ENCODE measurements at places on chromosomes 1 and 21.

DNA sequence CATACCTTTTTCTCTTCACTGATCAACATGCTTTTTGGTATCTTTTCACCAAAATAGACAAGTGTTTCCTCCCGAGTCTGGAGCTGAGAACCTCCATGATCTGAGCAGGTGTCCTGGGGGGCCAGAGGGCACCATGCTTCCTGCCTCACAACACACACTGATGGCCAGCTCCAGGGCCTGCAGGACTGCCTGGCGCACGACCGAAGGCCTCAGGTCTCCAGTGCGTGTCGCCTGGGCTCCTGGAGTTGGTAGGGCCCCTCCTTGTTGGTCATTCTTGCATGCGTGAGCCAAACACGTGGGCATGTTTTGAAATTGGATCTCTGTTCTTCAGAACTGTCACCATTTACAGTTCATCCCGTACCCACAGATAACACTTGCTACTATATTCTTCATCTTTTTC, 64.4 kb downstream of the SLC37A1 start:
- no peak for DNase-seq

DNA sequence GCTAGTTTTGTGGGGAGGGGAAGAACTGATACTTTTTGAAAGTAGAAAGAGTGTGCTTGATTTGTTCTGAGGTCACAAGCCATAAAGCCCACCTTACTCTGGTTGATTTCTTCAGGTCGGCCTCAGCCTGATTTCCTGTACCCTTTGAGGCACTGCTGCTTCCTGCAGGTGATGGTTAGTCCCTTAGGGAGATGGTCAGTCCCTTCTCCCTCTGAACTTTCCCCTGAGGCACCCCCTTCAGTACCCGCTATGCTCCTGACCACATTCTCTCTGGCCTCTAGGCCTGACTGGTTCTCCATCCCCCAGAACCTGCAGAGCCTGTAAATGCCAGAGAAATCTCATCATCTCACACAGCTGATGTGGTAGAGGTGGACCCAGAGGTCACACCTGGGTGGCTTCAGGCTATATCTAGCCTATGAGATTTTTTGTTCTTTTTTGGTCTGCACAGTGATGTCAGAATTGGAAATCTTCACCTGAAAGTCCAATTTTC, 15.0 kb upstream of the ID3 start:
- no peak for DNase-seq

DNA sequence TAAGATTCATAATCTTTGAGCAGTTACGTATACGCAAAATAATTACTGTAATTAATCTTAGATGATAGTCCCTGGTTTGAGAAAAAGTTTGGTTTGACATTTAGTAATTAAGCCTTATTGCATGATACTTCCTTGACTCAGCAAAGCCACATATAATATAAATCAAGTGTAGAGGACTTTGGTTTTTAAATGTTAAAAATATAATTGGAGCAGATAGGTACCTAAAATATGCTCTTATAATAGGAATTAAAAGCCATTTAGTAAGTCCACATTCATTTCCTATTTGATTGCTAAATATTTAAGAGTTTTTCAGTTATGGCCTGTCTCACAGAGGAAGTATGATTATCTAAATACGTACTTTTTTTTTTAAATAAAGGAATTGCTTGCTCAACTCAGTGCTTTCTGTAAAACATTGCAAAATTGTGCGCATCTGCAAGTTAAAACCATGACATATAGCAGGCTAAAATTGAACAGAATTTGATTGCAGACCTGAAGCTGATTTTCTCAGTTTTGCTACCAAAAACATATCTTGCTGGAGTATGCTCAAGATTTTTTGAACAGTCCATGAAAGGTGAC, 20.4 kb downstream of the RPE65 start:
- DNase-seq: no peak

- no peak for DNase-seq
Measured at GRCh38 chr21:46603228-46603627, 1.7 kb downstream of the S100B start.

- DNase-seq: no peak
Measured at GRCh38 chr1:226938903-226939437, 1.1 kb upstream of the COQ8A start.

DNA sequence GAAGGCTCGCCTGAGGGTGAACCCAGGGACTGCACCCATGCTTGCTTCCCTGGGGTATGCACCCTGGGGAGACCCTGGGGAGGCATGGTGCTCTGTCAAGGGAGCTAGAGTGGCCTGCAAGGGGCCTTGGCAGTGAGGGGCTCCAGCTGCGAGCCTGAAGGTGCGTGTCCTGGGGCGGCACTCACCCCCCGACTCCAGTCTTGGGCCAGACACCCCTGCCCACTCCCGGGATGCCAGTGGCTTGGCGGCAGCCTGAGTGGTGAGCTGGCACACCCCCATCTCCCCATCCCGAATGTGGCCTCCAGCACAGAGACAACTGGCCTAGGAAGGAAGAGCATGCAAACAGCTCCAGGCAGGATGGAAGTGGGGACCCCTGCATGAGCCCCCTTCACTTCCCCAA, 2.6 kb downstream of the SUMO3 start:
- DNase-seq: peak; percentile 52

- DNase-seq: peak; percentile 91
Measured at GRCh38 chr1:3453203-3453761, 1.2 kb upstream of the ARHGEF16 start.

DNA sequence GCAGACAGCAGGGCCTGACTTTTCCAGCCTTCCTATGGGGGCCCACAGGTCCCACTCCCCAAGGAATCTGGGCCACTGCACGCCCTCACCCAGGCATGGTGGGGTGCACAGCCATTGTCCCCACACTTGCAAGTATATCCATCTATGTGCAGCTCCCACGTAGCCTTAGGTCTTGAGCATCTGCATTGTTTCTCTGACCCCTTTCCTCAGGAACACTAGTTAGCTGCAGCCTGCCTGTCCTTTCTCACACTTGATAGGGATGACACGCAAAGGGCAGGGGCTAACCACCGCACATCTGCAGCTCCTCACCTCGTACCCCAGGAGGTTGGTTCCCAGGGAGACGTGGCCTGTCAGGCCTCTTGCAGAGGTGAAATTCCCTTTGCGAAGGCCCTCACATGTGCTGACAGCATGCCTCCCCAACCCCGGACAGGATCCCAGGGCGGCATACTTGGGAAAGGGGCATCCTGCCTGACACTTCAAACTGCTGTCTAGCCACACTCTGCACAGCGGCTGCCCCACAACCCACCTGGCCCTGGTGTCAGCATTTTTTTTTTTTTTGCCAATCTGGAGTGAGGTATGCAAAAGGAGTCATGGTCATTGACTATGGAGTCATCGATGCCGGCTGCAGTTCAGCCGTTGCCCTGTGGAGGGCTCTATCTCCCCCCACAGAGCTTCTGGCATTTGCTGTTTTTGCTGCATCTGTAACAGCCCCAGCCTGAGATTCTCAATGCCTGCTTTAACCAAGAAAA, 5.0 kb downstream of the JMJD4 start:
- peak; percentile 74 for DNase-seq

DNA sequence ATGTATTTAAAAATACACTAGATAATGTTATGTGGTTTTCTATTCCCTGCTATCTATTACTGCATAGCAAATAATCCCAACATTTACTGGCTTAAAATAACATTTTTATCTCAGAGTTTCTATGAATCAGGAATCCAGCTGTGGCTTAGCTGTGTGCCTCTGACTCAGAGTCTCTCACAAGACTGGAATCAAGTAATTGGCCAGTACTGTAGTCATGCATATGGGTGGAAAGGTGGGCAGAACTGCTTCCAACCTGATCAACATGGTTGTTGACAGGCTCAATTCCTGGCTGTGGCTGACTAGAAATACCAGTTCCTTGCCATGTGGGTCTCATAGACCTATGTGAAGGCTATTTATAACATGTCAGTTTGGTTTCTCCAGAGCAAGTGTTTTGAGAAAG, 131.8 kb downstream of the PDE4B start:
- DNase-seq: no peak

GRCh38 chr1:42427240-42427639, 28.6 kb downstream of the ZMYND12 start:
- DNase-seq: no peak

DNA sequence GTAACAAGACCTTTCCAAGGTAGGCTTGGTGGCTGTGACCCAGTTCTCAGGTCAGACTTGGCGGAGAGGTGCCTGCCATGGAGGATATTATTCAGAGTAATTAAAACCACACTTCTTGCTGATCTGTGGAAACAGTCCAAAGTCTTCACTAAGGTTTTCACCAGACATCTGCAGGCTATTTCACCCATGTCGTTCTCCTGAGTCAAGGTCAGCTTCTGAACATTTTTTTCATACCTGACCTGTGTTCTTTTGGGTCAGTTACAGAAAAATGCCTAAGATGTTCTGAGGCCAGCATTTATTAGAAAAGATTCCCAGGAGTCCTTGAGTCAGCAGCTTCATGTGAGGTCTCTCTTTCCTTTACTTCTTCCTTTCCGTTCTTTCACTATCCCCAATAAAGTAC, 54.9 kb downstream of the RGL1 start:
- no peak for DNase-seq

DNA sequence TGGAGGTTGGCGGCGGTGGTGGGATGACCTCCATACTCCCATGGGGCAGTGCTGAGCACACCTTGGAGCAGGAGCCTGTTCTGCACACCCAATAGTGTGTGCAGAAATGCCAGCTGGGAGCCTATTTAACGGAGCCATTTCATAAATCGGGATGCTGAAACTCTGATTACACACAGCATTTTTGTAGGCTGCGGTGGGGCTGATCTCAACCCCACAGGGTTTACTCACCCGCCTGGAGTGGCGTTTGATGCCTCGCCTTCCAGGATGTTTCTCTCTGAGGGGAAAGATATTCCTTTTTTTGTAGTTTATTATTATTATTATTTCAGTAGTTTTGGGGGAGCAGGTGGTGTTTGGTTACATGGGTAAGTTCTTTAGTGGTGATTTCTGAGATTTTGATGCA, 82.6 kb upstream of the WDR26 start:
- DNase-seq: no peak

DNA sequence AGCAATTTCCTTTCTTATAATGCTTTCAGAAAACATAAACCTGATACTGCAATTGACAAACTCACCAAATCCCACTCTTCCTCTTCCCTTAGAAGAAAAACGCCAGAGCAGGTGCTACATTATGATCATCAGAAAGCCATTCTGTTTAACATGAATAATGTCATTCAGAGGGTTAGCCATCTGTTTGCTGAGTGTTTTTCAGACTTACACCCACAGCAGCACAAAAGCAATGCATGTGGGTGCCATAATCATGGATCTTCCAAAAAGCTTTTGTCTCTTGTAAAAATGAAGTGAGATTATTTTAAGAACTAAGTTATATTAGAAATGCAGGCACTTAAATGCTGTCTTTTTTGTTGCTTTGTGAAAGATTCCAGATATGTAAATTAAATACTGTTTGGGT, 204.6 kb upstream of the TMPRSS15 start:
- no peak for DNase-seq

- DNase-seq: no peak
Measured at GRCh38 chr1:61244114-61244513, 161.8 kb downstream of the NFIA start.

- DNase-seq: no peak
Measured at GRCh38 chr1:26854906-26855305, 8.0 kb upstream of the SFN start.

GRCh38 chr1:184506481-184506880, 119.7 kb downstream of the C1orf21 start:
- no peak for DNase-seq

DNA sequence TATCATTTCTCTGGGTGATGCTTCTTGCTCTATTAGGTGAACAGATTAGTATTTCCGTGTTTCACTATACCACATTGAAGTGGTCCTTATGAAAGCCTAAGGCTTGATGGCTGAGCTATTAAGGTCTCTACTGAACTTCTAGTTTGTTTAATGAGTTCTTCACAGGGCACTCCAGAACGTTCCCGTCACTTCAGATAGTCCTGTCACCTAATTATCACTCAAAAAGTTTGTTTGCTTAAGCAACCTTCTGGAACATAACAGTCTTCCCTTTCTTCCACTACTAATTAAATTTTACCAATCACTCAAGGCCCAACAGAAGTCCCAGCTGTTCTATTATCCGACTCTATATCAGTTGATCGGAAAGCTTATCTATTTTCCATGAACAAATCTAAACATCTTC, 104.6 kb upstream of the ZC3H11B start:
- no peak for DNase-seq
